Activated naive CD4-positive, alpha-beta T cell treated with anti-CD3 and anti-CD28 coated beads for 36 hours (primary cell): ENCODE measurements at places on chromosomes 2 and 18.

- no peak for DNase-seq
These were observed 73.6 kb downstream of the LPIN2 start for GRCh38 chr18:2939317-2939716.

- peak; percentile 85 for DNase-seq
These were observed at the start of gene SH2D6 for GRCh38 chr2:85418132-85419008. TSS of gene SH2D6 (plus strand) at chr2:85418714. CDS start at chr2:85429466, 10,752 bp downstream.

DNA sequence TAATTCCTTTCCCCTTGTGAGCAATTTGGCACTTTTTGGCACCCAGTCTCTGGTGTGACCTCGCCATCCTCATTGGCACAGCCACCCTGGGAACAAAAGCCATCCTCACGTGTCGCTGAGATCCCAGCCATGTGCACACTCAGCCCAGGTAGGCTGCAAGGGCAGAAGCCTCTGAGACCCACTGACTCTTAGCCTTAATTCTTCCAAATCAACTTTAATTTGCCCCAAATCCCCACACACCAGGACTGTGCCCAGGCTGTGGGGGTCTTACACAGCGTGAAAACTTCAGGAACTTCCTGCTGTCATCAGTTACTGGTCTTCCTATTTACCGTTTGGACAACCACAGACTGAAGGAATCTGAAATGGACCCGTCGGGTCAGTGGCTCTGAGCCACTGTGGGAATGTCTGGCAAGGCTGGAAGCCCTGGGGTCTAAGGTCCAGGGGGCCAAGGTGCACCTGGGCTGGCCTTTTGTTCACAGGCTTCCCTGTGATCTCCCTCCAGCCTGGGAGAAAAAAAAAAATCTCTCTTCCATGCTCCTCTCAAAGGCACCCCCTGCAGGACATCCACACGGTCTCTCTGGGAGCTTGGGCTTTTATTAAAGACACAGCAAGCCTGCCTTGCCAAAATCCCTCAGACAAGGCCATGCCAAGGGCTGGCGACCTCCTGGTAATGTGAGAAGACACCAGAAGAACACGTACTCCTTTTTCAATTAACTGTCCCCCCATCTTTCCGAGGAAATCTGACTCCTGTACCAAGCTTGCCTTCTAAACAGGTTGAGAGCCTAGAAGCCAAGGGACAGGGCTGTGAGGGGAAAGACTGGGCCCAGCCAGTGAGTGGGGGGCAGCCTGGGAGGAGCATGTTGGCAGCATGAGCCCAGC, 42.1 kb upstream of the LAPTM4A start:
- DNase-seq = peak; percentile 28

DNA sequence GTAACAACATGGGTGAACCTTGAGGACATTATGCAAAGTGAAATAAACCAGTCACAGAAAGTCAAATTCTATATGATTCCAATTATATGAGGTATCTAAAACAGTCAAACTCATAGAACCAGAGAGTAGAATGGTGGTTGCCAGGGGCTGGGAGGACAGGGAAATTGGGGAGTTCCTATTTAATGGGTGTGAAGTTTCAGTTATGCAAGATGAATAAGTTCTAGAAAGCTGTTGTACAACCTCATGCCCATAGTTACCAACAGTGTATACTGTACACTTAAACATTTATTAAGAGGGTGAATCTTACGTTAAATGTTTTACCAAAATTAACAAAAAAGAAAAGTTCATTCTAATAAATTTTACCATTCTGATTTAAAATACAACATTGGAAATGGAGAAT, 92.7 kb upstream of the WDSUB1 start:
- no peak for DNase-seq

DNA sequence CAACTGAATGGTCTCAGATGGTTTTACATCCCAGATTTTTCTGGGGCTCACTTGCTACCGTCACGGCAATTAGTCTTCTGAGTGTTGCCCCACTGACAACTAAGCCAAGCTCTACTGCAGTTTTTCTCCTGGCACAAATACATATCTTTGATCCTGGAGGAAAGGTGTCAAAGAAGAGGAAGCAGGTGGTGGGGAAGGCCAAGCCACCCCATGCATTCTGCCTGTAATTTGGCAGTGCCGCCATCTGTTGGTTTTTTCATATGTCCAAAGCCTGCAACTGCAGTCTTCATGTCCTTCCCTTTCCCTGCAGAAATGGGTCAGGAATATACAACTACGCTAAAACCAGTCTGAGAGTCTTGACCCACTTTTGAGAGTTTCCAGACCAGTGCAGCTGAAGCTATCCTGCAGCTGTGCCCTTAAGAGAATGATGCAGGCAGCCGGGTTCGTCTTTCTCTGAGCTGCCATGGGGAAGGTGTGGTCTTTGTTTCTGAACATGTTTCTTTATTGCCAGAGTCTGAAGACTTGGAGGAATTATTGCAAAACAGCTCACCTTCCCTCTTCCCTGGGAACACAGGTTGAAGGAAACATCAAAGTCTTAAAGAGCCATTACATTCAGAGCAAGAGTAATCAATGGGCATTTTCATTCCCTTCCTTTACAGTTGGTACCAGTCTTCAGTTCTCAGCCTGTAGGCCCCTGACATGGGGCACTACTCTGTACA, 71.8 kb upstream of the ATL2 start:
- DNase-seq = no peak
